Activated CD4-positive, alpha-beta T cell treated with anti-CD3 and anti-CD28 coated beads for 48 hours (primary cell): ENCODE measurements at places on chromosomes 4 and X.

GRCh38 chr4:108361886-108362285 lies 193.2 kb upstream of the LEF1 start:
- no peak for DNase-seq

DNA sequence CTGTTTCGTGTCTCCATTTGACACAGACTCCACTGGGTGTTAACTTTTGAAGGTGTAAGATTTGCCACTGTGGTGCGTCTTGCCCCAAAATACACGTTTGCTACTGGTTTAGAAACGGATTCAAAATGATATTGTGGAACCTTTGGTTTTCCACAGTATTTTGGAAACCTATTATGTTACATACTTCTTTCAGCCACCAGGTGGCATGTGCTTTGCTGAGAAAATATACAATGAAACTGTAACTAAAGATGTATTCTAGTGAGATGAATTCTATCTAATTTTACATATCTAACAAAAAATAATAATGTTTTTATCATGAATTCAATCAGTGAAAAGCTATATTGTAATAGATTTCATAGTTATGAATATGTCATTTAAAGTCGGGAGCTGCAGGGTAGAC lies 28.4 kb upstream of the SLITRK4 start:
- no peak for DNase-seq

DNA sequence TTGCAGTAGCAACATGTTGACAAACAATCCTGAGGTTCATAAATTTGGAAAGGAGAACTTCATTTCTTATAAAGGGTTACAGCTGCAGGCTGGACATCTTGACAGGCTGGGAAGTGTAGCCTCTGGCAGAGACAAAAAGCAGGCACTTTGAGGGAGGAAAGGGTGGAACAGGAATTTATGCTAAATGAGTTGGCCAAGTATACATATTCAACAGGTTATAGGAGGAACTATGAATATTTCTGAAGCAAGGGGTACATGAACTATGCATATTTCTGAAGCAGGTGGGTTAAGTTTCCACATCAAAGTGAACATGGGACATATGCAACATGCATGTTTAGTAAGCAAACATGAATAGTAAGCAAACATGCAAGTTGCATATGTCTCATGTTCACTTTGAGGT lies 1.6 kb upstream of the ANTXR2 start:
- no peak for DNase-seq

- no peak for DNase-seq
Measured at GRCh38 chr4:147950841-147951240, 219.0 kb downstream of the ARHGAP10 start.

- DNase-seq: no peak
Measured at GRCh38 chr4:75344915-75345314, 169.3 kb downstream of the RCHY1 start.

DNA sequence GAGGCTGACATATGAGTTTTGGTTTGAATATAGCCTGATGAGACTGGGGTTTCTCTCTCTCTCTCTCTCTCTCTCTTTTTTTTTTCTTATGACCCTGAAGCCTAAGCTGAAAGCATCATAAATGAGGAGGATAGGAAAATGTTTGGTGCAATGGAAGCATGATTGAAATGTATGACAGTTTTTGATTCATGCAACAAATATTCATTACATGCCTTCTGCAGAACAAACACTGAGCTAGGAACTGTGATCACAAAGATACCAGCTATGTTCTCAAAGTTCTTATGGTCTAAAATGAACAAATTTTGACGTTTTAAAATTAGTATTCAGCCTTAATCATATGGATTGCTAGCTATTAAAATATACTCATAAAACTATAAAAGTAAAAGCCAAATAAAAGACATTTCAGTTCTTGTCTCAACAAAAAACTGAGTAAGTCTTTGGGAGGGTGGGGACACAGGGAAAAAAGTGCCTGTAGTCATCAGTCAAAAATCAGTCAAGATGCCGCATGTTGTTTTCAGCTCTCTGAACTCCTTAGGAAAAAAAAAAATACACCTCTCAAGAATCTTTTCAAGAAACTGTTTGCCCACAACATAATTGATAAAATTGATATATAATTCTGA lies 57.2 kb downstream of the NKX6-1 start:
- no peak for DNase-seq

DNA sequence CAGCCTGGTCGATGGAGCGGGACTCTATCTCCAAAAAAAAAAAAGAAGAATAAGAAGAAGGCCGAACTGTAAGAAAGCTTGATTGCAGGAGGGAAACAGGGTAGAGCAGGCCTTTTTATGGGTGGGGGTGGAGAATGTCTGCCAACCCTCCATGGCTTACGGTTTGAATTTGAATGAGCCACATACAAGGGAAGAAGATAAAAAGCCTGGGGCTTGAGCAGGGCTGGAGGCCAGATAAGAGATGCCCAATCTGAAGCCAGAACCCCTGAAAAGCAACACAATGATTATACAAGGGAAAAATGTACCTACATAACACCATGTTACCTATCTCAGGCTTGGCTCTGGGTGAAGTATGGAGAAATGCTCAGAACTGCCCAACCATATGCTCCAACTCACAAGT lies 57.3 kb upstream of the TRIM2 start:
- no peak for DNase-seq

DNA sequence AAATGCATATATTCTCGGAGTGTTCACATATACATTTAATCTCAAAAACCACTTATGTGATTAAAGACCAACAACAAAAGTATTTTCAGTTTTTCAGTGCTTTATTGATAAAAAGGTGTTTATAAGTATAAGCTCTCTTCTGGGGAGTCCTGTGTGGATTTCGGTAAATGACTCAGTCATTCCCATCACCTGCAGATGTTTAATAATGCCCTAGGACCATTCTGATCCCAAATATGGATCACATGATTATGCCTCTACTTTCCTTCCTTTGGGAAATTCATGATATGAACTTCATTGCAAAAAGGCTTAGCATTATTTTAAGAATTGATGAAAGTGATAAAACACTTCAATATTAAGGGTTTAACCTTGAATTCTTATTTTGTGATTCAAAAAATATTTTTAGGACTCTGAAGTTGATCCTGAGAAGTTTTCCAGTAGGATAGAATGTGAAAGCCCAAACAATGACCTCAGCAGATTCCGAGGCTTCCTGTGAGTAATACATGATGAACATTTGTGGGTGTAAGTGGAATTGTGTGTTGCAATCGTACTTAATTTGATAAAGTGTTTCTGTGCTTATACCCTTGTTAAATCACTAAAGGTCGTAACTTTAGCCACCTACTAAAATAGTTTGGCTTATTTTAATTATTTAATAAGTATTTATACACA lies 40.2 kb downstream of the ATP10D start:
- no peak for DNase-seq
